NCI-H146 (cell line): ENCODE measurements at places on chromosomes 2 and 18.

GRCh38 chr18:76081536-76081935 is 413.5 kb downstream of the ZNF516 start:
- DNase-seq, result peak; percentile 32

- no peak for DNase-seq
Measured at GRCh38 chr2:15809404-15809803, 130.9 kb upstream of the MYCN start.

GRCh38 chr18:26710470-26711096 is 154.9 kb downstream of the AQP4 start:
- peak; percentile 49 for DNase-seq

GRCh38 chr2:25041307-25041927 is 459 bp upstream of the EFR3B start:
- peak; percentile 90 for DNase-seq

GRCh38 chr2:98902209-98903063 is 33.6 kb downstream of the CRACDL start:
- no peak for DNase-seq

GRCh38 chr2:108998911-108999310 is 9.9 kb upstream of the EDAR start:
- no peak for DNase-seq

GRCh38 chr18:47767699-47768098 is 162.8 kb downstream of the SMAD2 start:
- DNase-seq, result no peak

GRCh38 chr2:240463866-240464481 is 28.5 kb downstream of the GPC1 start:
- DNase-seq, result no peak

DNA sequence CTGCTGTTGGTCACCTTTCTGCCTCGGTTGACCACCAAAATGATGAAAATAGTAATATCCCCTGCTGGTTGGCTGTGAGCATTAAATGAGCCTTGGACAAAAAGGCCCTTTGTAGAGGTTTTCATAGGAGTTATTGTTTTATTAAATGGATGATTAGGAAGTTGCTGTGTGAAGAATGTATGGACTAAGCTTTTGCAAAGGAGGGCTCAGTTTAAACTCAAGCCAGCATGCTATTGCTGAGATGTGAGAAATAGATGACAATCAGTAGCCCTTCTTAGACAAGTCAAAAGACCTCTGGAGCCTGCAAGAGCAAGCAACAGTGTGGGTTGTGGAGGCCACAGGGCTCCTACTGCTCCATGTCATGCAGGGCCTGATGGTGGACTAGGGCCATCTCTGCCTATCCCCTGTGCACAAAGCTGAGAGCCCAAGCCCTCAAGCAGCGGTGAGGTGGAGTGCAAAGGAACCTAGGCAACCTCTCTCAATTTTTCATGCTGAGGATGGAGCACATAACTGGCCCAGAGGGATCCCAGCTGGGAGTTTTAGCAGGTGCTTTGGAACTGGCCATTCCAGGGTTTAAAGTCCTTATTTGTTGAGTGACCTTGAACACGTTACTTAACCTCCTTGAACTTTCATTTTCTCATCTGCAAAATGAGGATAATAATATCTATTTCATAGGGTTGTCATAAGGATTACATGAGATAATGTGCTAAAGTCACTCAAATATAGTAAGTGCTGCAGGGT is 37.1 kb downstream of the FOSL2 start:
- DNase-seq, result no peak

DNA sequence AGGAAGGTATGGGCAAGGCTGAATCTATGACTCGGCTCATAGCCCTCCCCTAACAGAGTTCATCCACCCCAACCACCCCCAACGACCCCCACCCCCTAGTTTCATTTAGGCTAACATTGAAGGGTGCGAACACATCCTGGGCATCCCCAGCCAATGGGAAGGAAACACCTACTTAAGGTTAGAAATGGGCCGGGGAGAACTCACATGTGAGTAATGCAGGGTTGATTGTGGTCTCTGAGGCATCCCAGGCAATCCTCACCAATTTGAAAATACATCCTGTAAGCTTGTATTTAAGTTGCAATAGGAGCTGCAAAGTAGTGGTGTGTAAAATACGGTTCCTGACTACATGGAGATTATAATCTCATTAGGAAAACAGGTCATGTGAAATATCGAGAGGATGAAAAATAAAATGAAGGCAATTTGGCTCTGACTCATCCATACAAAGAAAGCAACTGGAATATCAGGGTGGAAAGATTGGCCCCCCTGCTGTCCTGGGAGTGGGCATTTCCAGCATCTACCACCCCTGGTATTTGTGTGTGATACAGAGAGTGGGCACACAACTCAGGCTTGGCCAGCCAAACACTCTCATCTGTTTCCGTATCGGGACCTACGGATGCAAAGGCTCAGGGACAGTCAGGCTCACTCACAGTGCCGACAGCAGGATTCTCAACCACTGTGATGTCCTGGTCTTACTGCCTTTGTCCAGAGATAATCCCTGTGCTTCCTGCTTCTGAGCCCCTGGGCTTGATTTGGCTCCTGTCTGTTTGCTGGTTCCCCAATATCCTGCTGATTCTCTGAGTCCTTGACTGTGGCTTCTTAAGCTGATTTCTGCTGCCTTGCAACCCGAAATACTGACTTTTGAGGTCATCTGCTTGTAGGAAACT is 90.0 kb upstream of the NCKAP5 start:
- DNase-seq, result no peak

GRCh38 chr2:236977852-236978398 is 107.8 kb upstream of the COPS8 start:
- DNase-seq, result no peak

DNA sequence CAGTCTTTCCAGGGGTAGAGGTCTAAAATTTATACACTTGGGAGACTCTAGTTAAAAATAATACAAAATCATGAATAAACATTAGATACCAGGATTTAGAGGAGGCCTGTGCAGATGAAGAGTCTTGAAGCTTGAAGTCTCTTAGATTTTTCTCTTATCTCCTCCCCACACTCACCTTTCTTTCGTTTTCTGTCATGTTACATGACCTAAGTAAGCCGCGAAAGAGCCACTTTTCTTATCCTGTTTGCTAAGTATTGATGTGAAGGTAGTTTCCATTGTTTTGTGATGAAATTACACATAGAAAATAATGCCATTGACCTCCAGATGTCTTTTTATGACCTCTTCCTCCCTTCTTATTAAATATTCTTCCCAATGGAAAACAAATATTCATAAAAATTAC is 367.8 kb downstream of the LRRTM1 start:
- no peak for DNase-seq

GRCh38 chr2:173214213-173214612 is 138.6 kb downstream of the MAP3K20 start:
- DNase-seq, result no peak

- DNase-seq, result no peak
Measured at GRCh38 chr18:598124-598589, 1.4 kb downstream of the CLUL1 start.

GRCh38 chr2:118710481-118710880 is 137.0 kb downstream of the EN1 start:
- no peak for DNase-seq

DNA sequence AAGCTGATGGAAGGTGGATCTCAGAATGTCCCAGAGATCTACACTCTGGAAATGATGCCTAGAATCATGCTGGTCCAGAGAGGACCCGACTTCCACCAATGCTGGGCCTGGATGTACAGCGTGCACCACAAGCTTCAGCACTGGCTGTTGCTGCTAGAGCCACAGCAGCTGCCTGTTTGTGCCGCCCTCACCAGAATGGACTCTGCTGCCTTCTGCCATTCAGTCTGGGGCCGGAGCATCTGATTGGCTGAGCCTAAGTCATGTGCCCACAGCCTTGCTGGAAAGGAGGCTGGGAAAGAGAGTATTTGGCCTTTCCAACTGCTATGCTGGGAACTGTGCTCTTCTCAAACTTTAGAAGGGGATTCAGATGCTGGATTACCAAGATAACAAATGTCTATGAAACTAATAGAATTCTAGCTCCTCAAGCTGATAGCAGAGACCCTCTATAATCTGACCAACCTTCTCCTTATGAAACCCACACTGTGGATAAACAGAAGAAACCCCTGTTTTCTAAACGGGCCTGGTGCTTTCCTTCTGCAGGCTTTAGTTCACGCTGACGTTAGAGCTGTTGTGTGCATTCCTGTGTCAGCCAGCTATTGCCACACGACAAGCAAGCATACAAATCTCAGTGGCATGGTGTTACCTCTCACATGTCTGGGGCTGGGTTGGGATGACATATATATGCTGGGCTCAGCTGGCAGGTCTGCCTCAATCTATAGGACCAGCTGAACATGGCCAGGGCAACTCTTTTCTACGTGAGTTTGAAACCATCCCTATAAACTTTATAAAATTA is 4.1 kb upstream of the LOXHD1 start:
- peak; percentile 61 for DNase-seq

DNA sequence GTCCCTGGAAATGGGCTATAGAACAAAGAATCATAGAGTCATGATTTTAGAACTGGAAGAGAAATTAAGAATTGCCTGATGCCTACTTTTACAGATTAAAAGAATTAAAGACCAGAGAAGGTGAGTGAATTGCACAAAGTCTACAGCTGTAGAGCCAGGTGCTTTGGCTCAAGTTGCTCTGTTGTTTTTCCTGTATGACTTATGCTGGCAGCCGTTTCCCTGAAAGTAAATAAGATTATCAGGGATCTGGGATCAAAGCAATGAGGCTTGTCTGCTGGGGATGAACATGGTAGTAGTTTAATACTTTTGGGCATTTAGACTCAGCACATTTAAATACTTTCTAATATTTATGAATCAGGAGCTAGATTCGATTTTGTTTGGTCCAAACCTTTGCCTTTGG is 166.9 kb downstream of the PRPF40A start:
- DNase-seq, result no peak

DNA sequence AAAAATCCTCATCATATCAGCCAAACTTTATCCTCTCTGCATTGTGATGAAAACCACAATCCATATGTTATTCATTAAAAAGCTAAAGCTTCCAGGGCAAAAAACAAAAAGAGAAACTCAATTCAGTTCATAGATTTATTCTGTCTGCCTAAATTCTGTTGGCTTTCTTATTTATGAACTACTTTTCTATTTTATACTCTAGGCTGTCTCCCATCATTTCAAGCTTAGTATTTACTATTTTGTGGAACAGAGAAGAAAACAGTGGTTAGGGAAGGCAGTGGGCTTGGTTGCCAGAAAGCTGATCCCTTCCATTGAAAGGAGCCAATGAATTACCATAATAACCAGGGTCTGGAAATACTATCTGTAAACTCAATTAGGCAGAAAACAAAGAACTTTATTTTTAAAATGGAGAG is 71.8 kb downstream of the RAPH1 start:
- no peak for DNase-seq

GRCh38 chr2:211494536-211494935 is 938.1 kb downstream of the CPS1 start:
- no peak for DNase-seq

- DNase-seq, result no peak
Measured at GRCh38 chr2:46984642-46985476, 69.3 kb upstream of the MCFD2 start.

- no peak for DNase-seq
Measured at GRCh38 chr2:45902781-45903375, 251.4 kb downstream of the PRKCE start.

DNA sequence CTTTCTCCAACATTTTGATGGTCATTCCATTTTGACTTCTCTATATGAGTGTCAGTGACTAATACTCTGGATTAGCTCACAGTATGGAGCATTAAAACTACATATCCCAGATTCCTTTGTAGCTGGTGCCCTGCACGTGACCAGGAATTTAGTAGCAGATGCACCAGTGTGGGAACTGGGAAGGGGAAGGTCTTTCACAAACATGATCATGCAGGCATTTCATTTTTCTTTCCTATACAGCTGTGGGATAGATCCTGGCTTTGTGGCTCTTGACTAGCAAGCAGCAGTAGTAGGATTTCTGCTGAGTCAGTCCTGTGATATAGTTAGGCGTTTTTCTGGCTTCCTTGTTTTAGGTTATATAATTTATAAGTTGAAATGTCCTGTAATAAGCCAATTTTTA is 971.0 kb upstream of the CDH2 start:
- DNase-seq, result peak; percentile 74

DNA sequence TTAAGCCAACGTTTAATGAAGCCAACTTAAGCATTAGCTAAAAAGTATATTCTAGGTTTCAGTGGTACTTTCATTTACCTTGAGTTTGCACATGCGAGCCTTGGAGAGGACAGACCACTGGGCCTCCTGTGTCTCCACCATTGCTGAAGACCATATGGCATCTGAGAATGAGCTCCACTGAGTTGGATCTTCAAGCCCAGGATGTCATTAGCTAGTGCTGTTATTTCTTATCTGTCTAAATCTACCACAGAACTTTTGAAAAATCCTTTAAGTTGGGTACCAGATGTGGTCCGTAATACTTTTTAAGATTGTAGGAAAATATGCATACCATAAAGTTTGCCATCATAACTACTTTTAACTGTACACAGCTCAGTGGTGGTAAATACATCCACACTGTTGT is 161.8 kb downstream of the NCK2 start:
- DNase-seq, result no peak

GRCh38 chr2:137220438-137220993 is 455.2 kb downstream of the THSD7B start:
- no peak for DNase-seq

GRCh38 chr2:2691419-2691818 is 360.3 kb upstream of the MYT1L start:
- DNase-seq, result no peak

GRCh38 chr2:140348826-140349225 is 1568.6 kb upstream of the NXPH2 start:
- no peak for DNase-seq

DNA sequence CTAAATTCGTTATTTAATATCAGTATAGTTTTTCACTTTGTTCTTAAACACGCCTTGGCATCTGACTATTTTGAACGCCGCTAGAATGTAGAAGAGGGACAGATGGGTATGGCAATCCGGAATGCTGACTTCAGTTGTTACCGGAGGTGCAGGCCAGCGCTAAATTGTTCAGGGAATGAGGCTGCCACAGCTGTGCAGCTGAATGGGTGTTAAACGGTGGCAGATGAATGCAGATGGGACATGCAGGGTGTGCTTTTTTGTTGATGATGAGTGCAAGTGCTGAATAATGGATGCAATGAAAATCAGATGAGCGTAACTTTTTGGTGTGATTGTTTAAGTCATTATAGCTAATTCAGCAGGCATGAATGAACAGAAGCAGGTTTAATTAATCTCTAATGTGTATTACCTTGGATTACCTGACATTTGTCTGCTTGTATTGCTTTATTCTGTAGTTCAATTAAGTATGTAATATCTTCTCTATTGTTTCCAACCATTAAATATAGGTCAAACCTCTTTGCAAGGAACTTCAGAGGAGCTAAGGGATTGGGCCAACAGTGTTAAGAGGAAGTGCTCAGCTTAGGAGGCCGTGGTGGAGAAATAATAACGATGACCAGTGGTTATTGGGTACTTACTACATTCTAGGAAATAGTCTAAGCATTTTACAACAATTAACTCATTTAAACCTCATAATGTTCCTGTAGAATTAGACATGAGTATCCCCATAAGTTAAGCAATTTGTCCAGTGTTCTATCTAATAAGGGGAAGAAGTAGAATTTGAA is 11.9 kb upstream of the CREG2 start:
- no peak for DNase-seq

DNA sequence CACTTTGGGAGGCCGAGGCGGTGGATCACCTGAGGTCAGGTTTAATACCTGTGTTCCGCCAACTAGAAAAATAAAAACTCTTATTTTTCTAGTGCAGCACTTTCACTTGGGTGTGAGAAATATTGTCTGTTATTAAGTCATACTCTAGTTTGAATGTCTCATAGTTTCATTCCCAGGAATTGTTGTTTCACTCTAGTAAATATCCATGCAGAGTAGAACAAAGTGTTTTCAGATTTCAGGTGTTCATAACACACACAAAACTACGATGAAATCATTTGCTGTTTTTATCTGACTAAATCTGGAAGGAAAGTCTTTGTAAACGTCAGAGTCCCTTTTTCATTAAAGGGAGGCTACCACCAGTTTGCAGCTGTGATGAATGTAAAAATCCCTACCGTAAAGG is 4.0 kb downstream of the FAM117B start:
- no peak for DNase-seq
